ENCODE measurements at places on chromosomes 7 and 10.

DNA sequence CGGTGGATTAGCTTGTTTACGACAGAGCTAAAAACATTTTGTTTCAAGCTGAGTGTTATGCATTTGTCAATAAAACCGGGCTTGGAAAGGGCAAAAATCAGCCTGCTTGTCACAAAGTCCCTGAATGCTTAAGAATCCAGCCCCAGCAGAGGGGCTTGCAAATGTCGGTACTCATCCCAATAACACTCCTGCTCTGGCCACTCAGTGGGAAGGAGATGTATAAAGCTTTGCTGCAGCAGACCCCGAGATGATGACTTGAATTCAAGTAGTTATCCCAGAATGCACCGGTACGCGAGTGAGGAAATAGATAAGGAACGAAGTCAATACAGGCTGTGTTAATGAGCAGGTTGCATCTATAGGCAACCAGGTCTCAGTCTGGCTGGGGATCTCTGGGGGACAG lies 662.3 kb downstream of the CCSER2 start:
- DNase-seq = no peak

DNA sequence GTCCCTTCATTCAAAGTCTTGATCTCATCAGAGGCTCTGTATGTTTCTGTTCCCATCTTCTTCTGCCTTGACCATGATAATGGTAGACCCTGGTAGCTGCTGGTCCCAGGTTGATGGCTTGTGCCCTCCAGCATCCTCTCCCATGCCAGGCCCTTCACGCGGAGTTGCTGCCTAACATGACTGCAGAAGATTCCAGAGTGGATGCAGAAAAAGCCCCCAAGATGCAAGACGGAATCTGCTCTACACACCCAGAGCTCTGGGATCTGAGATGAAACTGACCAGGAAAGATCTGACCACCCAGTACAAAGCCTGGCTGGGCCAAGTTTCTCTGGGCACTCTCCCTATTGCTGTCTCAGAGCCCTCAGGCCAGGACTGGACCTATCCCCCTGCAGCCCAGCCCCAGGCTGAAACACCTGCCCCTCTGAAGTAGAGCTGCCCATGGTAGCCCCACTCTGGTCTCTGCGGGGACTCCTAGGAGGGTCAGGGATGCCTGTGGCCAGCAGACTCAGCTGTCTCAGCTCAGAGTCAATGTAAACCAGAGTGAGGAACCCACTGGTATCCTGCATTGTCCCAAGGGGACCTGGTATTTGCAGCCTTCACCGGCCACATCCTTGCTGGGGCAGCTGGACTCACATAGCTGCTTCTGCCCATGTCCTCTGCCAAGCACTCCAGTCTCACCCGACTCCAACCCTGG lies 9.5 kb upstream of the FRMD4A start:
- DNase-seq = no peak

GRCh38 chr7:101502466-101503098 lies 126.5 kb downstream of the MYL10 start:
- no peak for DNase-seq

- DNase-seq = no peak
These were observed 177.9 kb downstream of the RPS24 start for GRCh38 chr10:78211561-78212051.

DNA sequence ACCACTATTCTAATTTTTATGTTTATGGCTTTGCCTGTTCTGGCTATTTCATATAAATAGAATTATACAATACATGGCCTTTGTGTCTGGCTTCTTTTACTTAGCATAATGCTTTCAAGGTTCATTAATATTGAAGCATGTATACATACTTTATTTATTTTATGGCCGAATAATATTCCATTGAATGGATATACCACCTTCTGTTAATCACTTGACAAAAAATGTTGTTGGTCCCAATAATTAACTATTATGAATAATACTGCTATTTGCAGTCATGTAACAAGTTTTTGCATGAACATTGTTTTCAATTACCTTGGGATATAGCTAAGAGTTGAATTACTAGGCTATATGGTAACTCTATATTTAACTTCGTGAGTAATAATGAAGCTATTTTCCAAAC lies 767.5 kb downstream of the INHBA start:
- no peak for DNase-seq

DNA sequence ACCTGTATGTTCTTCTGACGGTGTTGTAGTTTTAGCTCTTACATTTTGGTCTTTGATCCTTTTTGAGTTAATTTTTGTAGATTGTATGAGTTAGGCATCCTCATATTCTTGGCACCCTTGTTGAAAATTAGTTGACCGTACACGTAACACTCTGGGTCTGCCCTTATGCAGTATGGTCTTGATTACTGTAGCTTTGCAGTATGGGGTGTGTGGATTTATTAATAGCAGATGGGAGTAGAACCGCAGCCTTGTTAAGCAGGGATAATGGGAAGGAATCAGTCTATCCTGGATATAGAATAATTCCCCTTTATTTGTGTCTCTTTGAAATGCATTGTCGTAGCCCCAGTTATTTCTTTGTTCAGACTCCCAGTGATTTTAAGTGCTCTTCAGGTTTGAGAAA lies 95.5 kb downstream of the UBE3C start:
- DNase-seq = no peak

GRCh38 chr10:131024259-131025131 lies 287.0 kb downstream of the TCERG1L start:
- DNase-seq = no peak

DNA sequence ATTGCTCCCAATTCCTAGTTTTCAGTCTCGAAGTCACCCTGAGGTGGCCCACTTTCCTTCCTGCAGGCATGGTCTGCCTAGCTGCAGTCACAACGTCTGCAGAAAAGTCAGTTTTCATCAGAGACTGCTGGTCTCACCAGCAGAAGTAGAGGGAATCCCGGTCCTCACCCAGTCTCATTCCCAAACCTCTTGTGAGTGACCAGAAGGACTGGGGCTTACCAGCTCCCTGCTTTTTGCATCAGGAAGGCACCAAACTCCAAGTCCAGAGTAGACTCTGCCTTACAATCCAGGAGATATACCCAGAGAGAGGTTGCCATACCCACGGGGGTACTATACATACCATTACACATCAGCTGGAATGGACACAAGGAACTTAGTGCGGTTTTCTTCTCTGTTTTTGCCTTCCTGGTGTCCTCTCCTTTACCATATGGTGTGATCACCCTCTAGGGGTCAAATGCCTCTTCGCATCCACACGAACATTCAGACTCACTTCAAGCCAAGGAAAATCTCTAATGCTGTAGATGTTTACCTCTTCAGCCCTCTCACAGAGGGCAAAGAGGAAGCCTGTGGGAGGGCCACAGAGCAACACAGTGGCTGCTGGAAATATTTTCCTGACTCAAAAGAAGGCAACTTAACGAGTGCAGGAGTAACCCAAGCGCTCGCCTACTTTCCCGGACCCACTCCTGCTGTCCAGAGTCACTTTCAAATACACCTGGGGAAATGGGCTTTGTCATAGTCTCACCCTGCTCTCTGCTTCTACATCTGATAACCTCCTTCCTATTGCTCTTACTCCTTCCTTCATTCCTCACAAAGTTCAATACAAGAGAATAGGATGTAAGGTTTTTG lies 220.9 kb downstream of the C7orf25 start:
- DNase-seq = no peak

DNA sequence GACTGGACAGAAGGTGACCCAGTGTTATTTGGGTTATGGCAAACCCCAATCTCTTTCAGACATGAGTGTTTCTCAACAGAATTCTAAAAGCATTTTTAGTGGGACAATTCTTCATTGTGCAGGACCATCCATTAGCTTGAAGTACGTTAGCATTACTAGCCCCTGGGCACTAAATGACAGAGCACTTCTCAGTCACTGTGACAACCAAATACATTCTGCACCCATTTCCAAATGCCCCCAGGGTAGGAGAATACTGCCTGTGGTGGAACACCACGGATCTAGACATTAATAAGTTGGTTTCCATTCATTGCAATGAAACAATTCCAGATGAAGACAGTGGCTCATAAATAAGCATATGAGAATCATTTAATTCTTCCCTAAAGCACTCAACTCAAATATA lies 102.4 kb upstream of the FRMD4A start:
- no peak for DNase-seq

All from T-helper 9 cell (primary cell).